Left forelimb (tissue), 1 donor: ENCODE measurements at places on chromosomes 7 and 10.

GRCh38 chr7:39084349-39084748, 106.6 kb downstream of the POU6F2 start:
- DNase-seq: no peak

DNA sequence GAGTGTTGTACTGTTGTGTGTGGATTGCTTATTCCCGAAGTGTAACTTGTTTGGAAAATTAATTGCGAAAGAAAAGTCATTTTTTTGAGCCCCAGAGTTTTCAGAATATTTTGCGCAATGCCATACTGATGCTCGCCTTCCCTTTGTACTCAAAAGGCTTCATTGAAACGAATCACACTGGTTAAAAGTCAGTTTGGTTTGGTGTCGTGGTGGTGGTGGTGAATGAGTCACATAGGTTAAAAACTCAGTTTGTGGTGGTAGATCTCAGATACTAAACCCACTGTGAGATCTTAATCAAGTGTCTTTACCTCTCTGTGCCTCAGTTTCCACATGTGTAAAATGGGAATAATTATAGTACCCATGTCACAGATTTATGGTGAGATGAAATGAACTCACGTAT, 61.1 kb upstream of the IL6 start:
- DNase-seq: no peak

DNA sequence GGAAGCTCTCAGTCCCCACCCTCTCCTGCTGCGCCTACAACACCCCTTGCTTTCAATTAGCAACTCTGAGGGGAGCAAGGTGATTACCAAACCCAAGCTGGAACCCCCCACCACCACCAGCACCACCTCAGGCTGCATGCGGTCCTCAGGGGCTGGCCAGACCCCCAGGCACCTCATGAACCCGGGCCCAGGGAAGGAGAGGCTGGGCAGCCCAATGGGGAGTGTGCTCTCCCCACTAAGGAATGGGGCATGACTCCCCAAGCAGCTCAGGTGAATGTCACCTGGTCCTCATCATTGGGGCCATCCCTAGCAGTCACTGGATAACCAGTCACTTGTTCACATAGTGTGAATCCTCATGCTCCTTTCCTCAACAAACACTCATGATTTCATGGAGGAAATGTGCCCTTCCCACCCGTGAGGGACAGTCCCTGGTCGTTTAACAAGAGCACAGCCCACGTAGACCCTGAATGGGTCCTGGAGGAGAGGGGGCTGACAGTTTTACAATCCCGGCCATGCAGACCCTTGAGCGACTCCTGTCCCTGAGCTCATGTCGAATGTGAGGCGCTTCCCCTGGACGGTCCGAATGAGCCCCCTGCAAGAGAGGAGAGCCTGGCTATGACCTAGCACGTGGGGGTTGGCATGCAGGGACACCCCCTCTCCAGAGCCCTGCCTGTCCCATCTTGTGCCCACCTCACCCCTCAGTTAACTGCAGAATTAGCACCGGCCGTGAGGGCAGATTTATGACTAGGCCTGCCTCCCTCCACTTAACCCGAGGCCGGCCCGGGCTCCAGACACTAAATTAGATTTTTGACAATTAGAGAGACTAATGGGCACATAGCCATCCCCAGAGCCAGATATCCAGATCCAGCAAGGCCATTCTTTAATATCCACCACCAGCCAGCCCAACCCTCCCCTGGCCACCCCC, 29.1 kb downstream of the POLL start:
- DNase-seq: no peak

DNA sequence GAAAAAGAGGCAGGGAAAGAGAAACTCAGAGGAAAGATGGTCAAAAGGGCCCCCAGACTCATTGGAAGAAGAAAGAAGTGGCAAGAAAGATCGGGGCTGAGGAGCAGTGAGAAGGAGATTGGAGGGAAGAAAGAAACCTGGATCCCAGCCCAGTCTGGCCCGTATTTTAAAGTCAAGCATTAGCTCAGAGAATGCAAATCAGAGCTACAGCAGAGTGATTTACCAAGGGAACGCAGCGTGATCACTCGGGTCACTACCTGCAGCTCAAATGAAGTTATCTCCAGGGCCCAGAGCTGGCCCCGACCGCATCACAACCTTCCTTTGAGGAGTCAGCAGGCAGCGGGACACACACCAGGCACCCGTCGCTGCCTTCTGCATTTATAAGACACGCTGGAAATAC, 72.8 kb downstream of the CARD11 start:
- peak; percentile 57 for DNase-seq

- DNase-seq: no peak
These were observed 59.2 kb downstream of the WIPF3 start for GRCh38 chr7:29865526-29865925.

DNA sequence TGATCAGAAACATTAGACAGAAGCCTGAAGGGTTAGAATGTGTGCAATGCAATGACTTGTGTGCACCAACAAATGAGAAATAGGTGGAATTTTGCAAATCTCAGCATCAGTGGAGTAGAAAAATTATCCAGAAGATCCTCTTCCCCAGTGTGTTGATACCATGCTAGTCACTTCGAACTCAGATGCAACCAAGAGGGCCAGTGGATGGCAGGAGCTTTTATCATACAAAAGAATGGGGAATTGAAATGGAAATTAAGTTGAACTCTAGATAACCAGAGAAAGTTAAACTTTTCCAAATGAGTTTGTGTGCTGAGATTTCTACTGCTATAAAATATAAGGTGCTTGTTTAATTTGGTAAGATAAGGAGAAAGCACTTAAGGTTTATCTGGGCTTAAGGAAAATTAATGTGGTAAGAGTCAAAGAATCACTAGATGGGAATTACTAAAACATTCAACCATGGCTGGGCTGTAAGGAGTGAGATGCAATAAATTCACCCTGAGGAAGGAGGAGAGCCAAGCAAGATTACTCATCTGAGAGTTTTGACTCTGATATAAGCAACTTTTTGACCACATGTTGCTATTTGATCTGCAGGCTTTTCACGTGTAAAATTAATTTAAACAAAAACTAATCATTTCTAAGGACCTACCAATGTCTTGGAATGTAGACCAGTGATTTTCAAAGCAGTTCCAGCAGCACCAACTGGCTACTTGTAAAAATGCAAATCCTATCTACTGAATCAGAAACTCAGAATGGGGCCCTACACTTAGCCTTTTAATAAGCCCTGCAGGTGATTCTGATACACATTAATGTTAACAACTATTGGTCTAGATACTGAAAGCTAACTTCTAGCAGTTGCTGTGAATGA, 113.2 kb downstream of the CDC14C start:
- DNase-seq: no peak

- no peak for DNase-seq
These were observed 47.8 kb upstream of the CALCR start for GRCh38 chr7:93622036-93623033.

GRCh38 chr10:55233505-55233904, 432.5 kb upstream of the PCDH15 start:
- DNase-seq: no peak

DNA sequence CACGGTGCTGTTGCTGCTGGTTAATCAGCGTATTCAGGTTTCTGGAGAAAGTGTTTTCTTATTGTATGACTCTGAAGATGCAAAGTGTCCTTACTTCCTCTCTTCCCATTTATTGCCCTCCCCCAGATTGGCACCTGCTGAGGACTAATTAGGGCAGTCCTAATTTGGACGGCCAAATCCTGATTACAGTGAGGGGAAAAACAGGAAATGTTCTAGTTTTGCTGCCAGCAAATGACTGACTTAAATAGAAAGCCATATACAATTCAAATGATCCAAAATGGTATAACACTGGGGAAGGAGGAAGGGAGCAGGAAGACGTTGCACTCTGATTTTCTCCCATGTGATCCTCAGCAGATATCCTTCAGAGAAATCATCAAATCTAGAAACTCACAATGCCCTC, 222.4 kb upstream of the LRGUK start:
- DNase-seq: no peak

DNA sequence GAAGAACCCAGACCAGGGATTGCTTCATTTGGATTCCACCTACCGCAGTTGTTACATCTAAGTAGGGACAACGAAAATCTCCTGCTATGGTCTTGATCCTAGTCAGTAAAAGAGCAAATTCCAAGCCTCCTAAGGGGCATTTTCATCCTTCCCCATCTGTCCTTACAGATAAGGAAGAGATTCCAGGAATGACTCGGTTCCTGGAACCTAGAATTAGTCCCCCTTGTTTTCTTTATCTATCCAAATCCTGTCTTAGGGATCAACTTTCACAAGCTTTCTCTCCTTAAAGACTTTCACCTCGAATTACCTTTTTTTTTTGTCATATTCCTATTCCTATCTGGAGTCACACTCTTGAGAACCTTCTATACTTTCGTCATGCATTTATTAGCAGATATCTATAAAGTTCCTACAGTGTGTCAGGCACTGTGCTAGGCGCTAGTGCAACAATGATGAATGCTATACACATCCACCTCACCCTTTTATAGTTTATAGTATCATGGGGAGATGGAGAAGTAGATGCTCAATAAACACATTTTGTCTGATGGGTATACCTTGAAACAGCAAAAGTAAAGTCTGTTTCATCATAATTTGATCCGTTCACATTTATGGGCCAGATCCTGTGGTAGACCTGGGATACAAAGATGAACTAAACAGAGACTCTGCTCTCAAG, 39.2 kb downstream of the LAMB4 start:
- no peak for DNase-seq

DNA sequence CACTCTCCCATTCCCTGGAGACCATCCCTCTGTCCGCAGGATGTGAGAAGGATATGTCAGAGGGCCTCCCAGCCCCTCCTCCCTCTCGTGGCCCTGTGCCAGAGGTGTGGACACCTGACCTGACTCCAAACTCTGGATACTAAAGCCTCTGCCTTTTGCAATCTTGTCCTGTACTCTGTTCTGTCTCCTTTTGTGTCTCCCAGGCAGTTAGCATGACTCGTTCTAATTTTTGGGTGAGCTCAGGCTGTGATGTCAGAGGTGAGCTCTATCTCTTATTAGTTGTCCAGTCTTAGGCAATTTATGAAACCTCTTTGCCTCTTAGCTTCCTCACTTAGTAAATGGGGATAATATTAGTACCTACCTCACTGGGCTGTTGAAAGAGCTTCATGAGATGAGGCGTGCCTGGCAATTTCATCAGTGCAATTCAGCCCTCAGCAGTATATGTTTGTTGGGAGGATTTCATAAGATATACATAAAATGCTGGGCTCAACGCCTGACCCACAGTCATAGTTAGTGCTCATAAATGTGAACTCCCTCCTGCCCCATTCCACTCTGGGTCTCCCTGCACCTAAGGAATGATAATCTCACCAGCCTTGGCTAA, 10.9 kb downstream of the MARVELD1 start:
- DNase-seq: no peak

- no peak for DNase-seq
These were observed 8.3 kb upstream of the TMEM168 start for GRCh38 chr7:112798274-112799159.

DNA sequence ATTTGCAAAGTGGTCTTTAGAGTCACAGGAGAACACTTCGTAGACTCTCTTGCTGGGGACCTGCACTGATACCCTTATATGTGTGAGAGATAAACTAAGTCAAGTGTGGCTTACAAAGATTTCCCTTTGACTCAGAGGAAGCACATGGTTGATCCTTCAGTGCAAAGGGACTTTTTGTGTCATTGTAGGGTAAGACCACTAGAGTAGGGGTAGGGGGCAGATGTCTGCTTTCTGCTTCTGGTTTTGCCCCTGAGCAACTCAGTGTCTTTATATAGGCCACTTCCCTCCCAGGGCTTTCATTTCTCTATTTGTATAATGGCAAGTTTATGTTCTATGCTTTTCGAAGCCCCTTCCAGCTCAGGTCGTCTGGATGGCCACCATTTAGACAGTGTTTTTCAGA, 281.7 kb downstream of the SORCS3 start:
- no peak for DNase-seq

DNA sequence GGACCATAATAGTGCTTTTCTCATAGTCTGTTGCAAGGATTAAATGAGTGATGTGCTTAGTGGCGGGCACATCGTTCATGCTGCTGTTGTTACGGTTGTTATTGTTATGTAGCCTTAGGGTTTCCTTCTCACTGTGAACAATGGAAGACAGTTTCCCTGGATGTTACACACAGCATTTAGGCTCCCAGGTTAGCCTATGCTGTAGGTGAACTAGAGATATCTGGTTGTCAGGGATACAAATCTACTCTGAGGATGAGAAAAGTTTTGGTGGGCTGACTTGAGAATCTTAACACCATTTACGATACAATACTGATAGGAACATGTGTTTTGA, 14.7 kb downstream of the SH3PXD2A start:
- DNase-seq: no peak

- DNase-seq: no peak
These were observed 102.5 kb downstream of the PCLO start for GRCh38 chr7:83060218-83060617.

DNA sequence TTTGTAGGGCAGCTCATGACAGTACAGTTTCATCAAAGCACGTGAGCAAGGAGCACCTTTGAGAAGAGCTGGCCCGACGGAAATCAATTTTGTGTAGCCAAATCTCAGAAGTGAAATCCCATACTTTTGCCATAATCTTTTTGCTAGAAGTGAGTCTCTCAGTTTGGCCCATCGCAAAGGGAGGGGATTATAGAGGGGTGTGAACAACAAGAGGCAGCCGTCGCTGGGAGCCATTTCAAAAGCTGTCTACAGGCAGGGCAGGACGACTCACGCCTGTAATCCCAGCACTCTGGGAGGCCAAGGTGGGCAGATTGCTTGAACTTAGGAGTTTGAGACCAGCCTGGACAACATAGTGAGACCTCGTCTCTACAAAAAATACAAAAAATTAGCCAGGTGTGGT, 599.8 kb downstream of the GALNT17 start:
- no peak for DNase-seq

- DNase-seq: no peak
These were observed 103.2 kb downstream of the ADCY1 start for GRCh38 chr7:45677311-45677900.

GRCh38 chr10:81722399-81722798, 152.6 kb upstream of the NRG3 start:
- DNase-seq: no peak
